ENCODE measurements at places on chromosomes 6 and 20.

DNA sequence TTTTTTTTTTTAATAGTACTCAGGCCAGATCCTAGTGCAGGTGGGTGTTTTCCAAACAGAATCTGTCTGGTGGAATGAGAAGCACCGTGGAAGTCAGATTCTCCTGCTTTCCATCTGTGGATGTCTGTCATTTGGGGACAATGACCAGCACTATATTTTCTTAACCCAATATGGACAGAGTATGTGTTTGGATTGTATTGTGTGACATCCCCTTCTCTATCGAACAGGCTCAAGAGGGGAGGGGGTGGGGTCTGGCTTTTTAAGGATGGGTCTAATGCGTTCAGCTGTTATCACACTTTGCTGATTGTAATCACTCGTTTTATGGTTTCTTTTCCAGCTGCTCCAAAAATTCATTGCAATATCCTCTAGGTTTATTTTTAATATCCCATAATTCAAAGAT, 197.5 kb upstream of the CEP162 start:
- no peak for DNase-seq

GRCh38 chr6:34549804-34550202, 6.3 kb downstream of the SPDEF start:
- no peak for DNase-seq

DNA sequence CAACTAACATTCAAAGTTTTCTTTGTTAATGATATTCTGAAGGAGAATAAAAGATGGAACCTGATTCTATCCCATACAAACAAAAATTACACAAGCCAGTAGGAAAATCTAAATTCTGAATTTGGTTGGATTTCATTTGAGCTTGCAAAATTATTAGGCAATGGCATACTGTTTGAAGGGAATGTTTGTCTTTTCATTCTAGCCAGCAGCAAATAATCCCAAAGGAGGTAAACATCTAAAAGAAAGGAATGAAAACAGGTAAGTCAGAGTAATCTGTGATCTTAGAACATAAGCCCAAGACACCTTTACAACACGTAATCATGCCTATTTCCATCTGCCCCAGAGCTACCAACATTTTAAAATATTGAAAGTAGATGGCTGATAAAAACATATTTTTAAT, 482.1 kb upstream of the CITED2 start:
- DNase-seq, result no peak

GRCh38 chr20:22339946-22340345, 244.4 kb downstream of the FOXA2 start:
- no peak for DNase-seq

- no peak for DNase-seq
These were observed 21.6 kb upstream of the MCM3 start for GRCh38 chr6:52305948-52306767.

GRCh38 chr20:34997131-34997561, 41.5 kb downstream of the MYH7B start:
- DNase-seq, result no peak

GRCh38 chr6:127343809-127344659, 625 bp upstream of the ECHDC1 start:
- DNase-seq, result no peak

DNA sequence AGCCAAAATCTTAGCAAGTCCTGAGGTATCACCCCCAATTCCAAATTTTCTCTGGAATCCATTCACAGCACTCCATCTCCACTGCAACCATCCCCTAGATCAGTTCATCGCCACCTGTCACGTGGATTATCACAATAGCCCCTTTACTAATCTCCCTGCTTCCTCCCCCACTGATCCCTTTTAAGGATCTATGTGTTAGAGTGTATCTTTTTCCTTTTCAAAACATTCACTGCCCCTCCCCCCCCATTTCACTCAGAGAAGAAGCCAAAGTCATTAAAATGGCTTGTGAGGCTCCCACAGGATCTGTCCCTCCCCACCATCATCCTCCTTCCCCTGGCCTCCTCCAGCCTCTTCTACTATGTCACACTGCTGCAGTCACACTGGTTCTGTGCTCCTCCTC, 18.4 kb upstream of the SPAG4 start:
- DNase-seq, result no peak

DNA sequence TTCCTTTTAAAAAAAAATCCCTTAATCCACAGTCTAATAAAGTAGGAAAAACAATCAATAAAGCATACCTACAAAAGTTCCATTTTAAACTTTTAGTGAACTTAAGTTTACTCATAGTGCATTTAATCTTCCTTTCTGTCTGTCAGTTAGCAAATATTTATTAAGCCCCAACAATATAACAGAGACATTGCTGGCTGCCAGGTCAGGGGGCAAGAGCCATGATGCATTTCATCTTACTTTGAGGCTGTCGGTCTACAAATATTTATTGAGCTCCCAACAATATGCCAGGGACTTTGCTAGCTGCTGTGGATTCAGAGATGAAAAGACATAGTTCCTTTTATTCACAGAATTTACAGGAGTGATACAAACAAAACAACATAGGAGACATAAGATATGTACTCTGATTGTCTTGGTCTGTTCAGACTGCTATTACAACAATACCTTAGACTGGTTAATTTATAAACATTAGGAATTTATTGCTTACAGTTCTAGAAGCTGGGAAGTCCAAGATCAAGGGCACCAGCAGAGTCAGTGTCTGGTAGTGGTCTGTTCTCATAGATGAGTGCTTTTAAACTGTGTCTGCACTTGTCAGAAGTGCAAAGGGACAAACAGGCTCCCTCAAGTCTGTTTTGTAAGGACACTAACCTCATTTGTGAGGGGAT, 118.6 kb downstream of the PLCB1 start:
- no peak for DNase-seq

DNA sequence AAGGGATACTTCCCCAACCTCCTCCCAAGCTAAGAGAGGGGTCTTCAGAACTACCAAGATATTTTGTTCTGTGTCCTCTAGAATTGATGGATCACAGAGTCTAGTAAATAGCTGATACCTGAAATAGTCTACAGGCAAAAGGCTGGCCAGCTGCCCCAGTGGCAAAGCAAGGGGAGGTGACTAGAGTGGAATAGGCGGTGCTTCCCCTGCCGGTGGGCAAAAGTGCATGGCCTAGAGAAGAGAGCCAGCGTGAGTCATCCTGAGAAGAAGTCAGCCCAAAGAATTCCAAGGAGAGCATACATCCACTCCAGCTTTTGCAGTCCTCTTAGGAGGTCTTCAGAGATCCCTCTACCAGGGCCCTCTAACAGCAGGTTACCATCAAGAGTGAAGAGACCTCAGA, 14.7 kb downstream of the DPPA5 start:
- no peak for DNase-seq

DNA sequence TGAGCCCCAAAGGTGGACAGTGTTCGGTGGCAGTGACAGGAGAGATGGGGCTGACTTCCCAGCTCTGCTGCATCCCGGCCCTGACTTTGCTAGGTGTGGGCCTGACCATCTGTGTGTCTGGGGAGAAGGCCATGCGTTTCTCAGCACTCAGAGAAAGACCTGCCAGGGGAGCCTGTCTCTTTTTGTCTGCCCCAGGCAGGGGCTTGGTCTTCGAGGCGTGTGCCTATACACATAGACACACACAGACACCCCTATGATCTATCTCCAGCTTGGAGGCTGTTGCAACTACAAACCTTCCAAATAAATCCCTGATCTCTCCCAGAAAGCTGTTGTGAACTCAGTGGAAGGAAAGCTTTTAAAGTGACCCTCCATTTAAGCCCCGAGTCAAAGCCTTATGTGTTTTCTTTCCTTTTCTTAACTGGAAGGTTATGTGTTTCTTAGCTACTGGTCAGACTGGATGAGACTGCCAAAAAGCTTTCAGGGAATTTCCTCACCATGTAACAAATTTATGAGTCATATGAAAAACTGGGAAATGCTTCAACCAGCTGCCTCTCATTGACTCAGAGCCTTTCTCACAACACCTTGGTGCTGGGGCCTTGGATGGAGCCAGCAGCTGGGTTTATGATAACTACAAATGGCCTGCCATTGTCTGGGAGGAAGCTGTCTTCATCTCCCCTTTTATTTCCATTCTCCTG, 102.6 kb downstream of the CDC5L start:
- DNase-seq, result peak; percentile 19

DNA sequence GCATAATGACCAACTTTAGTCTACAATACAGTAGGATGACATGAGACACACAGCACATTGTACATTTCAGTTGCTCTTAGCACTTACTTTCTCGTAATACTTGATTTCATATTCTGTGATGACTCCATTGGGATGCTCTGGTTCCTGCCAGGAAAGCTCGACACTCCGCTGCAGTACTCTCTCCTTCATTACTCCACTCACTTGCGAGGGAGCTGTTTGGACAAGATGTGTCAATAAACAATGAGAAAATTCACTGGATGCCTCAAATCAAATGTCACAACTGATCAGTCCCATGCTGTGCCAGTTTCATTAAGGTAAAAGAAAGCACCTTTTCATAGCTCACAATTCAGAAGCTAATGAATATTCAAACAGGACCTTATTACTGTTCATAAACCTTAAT, 147.1 kb downstream of the EPHA7 start:
- no peak for DNase-seq

DNA sequence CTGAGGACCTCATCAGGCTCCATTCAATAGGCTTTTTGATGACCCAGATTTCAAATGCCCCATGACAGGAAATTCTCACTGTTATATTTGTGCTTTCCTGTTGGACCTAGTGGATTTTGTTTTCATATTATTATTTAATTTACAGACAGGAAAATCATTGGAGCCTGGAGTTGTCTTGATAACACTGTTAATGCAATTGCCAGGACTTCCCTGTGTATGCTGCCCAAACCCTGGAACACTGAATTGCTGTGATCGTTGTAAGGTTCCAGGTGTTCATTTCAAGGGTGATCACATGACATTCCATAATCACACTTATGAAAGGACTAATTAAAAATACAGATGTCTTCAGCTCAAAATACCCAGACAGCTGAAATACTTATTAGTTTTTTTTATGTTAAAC, 783.2 kb downstream of the DHX35 start:
- DNase-seq, result no peak

GRCh38 chr20:23453549-23454543, 1.2 kb upstream of the CST11 start:
- no peak for DNase-seq

DNA sequence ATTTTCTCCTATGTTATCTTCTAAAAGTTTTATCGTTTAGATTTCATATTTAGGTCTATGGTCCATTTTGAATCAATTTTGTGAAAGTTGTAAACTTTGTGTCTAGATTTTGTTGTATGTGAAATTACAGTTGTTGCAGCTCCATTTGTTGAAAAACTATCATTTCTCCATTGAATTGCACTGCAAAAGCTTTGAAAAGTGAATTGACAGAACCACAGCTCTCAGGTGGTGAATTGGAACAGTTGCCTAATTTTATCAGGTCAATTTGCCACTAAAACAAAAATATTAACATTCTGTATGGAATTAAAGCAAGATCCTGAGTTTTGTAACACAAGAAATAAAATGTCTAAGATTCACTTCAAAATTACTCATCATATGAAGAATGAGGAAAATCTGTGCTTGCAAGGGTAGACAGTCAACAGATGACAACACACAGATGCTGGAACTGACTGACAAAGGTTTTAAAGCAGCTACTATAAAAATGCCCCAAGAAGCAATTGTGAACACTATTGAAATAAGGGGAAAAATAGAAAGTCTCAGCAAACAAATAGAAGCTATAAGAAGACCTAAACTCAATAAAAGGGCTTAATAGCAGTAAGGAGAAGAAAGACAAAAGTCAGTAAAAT, 346.7 kb downstream of the PAX1 start:
- DNase-seq, result no peak

Measured in thoracic aorta (tissue), 2 donors.